ENCODE measurements at places on chromosomes 3 and 15.
A peak's percentile ranks its signal among the peaks of the same experiment; 100 is the strongest.

- DNase-seq: no peak
These were observed 227.5 kb upstream of the EPHA3 start for GRCh38 chr3:88879905-88880304.

DNA sequence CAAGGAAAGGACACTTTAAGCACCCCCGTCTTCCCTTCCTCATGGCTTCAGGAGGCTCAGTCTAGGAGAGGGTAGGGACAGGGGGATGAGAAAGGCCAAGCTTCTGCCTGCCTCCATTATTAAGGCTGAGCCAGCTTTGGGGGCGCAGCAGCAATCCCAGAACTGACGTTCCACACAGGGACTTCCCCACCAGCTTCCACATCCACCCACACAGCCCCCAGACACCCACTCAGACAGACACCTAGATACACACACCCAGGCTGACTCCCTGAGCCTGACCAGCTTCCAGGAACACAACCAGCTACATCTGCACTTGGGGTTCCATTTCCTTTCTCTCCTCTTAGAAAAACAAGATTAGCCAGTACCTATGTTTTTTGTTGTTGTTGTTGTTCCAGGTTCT is 4.7 kb downstream of the HCN4 start:
- DNase-seq: no peak

- DNase-seq: no peak
These were observed 25.3 kb downstream of the MEF2A start for GRCh38 chr15:99590913-99591646.

DNA sequence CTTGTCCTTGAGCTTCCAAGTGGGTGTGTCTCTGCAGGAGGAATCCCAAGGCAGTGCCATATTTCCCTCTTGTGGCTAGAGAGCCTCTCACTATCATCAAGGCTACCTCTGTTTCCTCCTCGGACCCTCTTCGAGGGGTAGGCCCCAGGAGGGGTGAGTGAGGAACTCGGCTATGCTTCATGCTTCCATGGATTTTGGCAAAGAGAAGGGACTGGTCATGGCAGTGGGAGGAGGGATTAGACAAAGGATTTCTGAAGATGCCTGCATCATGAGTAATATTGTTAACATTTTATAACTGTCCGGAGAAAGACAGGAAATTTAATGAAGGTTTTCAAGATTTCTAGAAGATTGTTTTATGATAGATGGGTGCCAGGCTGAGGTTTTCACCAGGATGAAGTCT is 241.5 kb downstream of the CLSTN2 start:
- DNase-seq: no peak

GRCh38 chr3:134236505-134237170 is 14.0 kb downstream of the RYK start:
- DNase-seq: no peak

DNA sequence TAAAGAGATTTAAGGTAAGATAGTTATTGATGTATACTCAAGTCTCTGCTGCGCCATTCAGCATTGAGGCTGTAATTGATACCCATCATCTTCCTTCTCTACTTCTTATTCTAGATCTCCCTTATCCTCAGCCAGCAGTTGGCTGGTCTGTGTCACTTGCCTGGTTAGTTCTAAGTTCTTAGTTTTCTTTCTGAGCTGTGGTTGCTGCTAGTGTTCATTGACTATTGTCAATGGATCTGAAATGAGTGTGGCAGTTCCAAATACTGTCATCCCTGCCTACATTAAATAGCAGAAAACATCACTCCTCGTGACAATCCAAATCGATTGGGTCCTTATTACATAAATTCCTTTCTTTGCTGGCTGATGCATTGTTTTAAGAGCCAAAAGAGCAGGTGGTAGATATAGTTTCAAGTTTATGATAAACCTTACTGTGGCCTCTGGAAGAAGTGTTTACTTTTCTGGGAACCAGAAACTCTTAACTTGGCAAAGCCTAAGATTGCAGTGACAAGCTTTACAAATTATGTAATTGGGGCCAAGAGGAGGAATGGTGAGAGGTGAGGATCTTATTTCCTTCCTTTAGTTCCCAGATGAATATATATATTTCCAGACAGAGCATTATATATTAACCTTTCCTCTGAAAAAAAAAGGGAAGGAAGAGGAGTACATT is 168.0 kb downstream of the GMNC start:
- no peak for DNase-seq

DNA sequence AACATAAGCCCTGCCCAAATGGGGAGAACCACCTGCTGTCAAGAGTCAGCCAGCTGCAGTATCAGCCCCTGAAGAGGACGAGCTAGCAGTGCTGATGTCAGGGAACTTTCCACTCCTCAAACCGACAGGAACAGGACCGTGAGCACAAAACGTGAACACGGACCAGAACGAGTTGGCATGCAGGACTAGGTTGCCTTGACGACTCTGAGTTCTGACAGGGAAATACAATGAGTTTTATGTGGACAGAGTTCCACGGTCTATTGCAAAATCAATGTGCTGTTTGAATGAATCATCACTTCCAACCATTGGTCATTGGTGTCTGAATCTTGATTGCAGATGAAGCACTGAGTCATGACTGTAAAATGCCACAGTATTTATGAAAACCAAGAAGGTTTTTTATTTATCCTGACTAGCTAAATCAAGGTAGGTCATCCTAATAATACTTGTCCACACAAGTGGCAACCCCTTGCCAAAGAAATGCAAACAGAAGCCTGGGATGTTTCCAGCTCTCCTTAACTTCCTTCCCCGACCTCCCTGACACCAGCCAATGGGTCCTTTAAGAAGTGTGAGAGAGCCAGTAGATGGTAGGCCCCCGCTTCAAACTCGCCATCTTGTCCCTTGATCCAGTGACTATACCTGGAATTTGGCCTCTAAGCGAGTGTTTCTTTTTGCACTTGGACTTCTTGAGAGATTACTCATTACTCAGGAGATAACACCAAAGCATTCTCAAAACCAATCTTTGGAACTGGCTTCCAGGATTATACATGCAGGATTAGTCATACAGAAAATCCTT is 119.6 kb downstream of the ASB7 start:
- DNase-seq: peak; percentile 48

DNA sequence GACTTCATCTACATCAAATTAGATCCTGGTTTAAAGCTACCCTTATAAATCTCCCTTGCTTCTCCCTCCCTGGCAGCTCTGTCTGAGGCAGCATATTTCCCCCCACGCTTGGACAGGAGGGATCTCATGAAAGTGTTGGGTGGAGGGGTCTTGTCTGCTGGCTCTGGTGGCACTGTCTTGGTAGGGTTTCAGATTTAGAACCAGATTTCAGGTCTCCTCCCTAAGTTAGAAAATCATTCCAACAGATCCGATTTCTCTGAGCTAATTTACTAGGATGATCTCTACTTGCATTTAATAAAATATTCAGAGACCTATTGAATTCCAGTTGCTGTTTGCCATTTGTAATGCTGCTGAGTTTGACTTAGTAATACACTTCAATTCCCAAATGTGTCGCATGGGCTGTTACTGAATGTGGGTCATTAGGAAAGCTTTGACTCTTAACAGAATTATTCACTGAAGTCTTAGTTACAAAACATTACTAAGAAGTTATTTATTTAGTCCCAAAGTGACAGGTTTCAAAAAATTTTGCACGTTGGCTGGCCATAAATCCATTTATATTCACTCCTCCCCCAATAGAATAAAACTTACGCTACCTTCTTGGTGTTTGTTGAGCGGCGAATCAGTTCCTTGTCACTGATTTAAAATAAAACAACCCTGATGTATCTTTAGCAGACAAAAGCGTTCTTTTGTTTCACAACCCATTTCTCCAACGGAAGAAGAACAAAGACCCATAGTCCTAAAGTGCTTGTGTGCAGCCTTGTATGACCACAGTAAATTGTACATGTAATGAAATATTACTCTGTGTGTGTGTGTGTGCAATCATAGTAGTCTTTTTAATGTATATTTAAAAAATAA is 84.5 kb downstream of the TRAK1 start:
- no peak for DNase-seq
